ENCODE measurements at places on chromosomes 6 and 20.

DNA sequence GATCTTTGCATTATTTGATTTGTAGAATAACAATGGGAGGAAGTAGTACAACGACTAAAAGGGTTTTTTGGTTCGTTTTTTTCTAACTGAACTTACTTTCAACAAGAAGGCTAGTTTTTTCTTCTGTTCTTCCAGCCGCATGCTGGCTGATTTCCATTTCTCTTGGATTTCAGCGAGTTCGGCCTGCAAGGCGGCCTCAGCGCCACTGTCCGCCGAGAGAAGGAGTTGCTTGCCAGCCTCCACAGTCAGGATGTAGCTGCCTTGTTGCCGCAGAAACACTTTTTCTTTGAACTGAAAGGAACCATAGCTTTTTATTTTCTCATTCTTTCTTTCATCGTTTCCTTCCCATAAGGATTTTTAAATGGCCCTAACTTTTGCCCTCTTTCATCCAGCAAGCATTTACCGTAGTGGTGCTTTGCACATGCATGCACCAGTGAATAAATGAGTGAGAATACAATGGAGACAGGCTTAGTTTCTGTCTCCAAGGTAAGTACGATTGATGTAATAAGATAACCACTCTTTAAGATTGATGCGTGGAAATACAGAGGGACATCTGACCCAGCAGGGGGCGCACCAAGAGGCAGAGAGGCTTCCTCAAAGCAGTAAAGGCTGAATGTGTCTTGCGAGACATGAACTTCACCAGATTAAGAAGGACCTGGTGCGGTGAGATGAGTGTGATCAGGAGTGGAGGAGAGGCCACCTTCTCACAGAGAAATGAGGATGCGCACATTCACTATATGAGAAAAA is 398.8 kb downstream of the ESR1 start:
- peak; percentile 13 for DNase-seq

- no peak for DNase-seq
Observed at GRCh38 chr6:21846541-21847451, 253.2 kb downstream of the SOX4 start.

DNA sequence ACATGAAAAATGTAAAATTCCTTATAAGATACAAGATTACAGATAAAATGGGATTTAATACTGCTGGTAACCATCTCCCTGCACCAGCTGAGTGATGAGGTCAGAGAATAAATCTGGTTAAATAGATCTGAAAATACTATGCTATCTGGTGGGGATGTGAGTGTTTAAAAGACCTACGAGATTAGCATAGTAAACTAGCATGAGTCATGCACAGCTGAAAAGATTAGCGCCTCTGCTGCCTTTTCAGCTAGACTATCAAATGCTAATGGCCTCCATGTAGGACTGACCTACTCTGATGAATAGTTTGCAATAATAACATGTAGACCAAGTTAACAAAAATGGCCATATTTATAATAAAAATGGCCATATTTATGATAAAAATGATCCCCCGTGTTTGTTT is 553.3 kb downstream of the C6orf118 start:
- DNase-seq: no peak

- no peak for DNase-seq
Observed at GRCh38 chr20:62357187-62357667, 9.9 kb downstream of the LAMA5 start.

- DNase-seq: no peak
Observed at GRCh38 chr20:23019403-23019802, 15.7 kb upstream of the SSTR4 start.

GRCh38 chr6:36772397-36772796 is 66.8 kb downstream of the CPNE5 start:
- DNase-seq: no peak

DNA sequence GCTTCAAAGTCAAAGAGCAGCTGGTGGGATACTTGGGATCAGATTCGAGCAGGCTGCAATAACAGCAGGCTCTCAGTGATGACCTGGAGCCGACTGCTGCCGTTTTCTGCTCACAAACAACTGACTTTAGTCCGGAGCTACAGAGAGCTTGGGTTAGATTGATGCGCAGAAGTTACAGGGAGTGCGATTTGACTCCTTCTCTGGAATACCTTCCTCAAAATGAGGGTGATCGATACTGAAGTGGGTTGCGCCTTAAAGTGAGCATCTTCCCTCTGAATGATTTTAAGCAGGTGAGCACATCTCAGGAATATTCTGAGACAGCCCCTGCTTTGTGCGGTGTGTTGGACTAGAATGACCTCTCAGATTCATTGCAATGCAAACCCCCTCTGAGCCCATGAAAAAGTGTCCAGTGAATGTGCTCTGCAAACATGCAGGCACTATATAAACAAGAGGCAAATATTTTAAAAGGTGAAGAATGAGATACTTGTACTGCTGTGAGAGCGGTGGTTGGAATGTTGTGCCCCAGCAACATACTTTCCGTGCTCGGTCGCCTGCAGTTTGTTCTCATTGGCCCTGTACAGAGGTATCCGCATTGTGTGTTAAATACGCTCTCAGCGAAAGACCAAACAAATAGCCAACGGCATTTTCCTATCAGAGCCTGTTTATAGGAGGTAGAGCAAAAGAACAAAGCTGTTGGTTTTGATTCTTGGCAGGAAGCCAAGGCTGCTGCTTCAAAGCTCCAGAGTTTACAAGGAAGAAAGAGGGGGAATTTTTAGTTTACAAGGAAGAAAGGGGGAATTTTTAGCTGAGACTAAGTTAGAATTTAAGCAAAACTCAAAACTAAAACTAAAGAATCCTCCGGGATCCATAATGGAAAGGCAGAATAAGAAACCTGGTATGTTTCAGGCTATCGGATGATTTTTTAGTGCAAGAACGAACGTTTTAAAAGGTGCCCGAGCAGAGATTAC is 67.7 kb downstream of the PHACTR2 start:
- DNase-seq: peak; percentile 69

Data from cardiac muscle cell (in vitro differentiated cells and primary cell).